NCI-H69 (cell line): ENCODE measurements at places on chromosomes 2 and 18.
A peak's percentile ranks its signal among the peaks of the same experiment; 100 is the strongest.

GRCh38 chr18:11488175-11488574 lies 121.2 kb upstream of the SLC35G4 start:
- no peak for DNase-seq

GRCh38 chr2:101420623-101421022 lies 33.3 kb upstream of the CREG2 start:
- no peak for DNase-seq

GRCh38 chr18:9890196-9890595 lies 4.4 kb downstream of the TXNDC2 start:
- no peak for DNase-seq

DNA sequence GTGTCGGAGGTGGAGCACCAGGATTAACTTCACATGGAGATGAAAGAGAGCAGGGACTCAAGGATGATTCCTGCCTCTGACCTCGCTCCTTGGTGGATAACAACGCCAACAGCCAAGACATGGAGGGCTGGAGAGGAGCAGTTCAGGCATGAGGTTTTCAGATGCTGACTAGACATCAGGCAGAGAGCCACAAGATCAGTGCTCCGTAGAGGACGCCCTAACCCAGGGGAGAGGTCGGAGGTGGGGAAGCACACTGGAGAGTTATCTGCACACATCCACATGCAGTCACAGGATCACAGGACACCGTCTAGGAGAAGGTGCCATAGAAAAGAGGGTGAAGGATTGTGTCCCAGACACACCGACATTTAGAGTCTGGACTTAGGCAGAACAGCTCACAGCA lies 344.3 kb downstream of the EIPR1 start:
- no peak for DNase-seq

GRCh38 chr2:134365356-134365755 lies 111.5 kb downstream of the MGAT5 start:
- no peak for DNase-seq

DNA sequence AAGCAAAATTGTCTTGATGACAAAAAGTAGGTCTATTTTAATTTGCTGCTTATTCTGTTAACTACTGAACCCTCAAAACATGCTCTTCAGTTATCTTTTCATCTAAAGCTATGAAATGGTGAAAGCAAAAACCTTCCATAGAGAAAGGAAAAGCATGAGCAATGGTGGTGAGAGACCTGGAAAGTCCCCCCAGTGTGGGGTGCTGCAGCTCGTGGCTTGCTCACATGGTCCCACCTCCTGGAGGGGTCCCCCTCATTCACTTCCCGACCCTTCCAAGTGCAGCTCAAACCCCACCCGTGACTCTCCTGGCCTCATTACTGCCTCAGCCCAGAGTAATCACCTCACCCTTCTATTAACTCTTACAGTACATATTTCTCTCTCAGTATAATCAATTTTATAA lies 301.8 kb upstream of the HNRNPA3 start:
- DNase-seq = no peak

DNA sequence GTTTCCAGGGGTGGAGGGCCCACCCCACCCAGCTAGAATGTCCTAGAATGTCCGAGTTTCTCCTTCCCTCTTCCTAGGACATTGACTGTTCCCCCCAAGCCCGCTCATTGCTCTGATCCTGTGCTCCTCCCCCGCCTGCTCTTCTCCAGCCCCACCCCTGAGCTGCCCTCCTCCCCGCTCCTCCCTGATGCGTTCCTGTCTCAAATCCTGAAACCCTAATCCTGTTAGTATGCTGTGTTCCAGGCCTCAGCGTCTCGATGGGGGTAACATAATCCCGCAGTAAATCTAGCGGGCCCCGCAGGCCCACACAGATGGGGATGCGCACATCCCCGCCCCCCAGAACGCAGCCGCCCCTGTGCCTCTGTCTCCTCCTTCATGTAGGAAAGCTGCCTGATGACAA lies 51.3 kb downstream of the NRP2 start:
- no peak for DNase-seq

DNA sequence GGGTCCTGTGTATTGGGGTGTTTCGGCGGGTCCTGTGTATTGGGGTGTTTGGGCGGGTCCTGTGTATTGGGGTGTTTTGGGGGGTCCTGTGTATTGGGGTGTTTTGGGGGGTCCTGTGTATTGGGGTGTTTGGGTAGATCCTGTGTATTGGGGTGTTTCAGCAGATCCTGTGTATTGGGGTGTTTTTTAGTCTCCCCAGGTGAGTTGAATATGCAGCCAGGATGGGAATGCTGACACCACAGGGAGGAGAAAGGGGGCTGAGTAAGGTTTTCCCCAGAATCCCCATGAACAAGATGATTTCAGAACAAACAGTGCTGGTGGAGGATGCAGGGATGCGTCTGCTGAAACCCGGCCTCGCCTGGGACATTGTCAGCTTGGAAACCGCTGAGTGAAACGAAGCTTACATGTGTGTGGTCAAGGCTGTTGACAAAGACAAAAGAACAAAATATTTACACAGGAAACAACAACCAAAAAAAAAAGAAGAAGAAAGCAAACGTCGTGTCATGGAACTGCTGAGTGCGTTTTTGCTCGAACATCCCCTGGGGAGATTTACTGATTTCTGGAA lies 88.5 kb upstream of the ODC1 start:
- peak; percentile 18 for DNase-seq

- peak; percentile 17 for DNase-seq
Observed at GRCh38 chr18:2794159-2794558, 52.6 kb upstream of the EMILIN2 start.

- DNase-seq = peak; percentile 97
Observed at GRCh38 chr18:36706134-36706881, 122.5 kb downstream of the TPGS2 start.

DNA sequence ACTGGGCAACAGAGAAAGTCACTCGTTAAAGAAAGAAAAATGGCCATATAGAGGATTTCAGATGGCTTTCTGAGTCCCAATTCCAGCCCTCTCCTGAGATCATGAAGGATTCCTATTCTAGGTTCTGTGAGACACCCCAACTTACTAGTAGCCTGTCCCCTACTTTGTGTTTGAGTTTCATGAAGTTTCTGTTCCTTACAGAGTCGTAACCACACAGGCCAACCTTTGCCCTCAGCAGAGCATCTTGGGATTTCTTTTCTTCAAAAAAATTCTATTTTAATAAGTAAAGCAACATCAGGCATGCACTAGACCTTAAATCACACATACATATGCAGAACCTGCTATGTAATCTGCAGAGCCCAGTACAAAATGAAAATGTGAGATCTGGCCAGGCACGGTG lies 30.4 kb downstream of the TMEM247 start:
- no peak for DNase-seq

DNA sequence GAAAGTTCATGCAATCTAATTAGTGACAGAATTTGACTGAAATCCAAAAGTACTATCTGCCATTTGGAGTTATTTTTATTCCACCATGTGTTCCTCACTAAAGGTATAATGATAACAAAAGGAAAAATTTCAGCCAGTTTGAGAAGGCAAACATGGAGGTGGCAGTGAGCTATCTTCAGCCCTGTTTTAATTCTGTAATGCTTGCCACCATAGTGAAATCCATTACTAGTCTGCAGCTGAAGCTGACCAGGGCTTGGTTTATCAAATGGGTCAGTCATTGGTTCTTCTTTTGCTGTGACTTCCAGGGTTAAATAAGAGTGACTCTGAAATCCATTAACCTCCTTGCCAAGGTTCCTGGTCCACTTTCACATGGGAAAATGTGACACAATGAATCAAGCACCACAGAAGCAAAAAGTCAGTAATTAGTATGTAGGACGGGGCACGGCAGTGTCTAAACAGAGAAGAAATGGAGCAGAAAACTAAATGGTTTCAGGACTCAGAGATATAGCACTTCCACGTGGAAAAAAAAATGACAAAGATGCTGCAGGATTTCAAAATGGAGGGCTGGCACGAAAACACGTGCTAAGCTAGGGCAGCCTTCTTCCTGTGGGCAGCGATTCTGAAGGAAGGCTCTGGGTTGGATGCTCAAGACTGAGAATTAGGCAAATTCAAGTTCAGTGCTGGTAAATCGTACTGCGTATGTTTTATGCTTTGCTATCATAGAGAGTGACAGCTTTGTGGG lies 87.2 kb downstream of the EPHA4 start:
- DNase-seq = peak; percentile 12

DNA sequence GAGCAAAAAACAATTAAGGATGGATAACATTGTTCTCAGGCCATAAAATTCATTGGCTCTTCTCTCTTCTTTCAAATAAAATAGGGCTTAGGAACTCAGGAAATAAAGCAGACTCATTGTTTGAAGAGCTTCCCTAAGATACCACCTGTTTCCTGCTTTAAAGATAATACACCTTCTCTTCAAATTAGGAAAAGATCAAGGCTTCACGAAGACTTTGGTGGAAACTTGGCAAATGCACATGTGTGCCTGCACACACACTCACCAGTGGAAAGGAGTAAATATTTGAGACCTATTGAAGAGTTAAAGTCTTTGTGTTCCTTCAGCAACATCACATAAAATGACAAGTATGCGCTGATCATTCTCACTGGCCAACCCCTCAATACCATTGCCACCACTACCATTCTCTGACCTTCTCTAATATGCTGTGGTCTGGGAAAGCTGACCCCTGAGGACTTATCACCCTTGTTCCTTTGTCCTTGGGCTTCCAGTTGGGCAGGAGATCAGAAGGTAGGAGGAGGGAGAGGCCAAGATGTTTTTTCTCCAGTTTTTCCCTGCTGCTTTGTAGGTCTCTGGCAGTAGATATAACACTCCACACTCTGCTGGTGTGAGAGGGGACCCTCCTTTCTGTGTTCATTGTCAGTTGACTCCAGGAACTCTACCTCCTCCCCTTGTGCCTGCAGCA lies 53.5 kb upstream of the SPOPL start:
- peak; percentile 29 for DNase-seq

DNA sequence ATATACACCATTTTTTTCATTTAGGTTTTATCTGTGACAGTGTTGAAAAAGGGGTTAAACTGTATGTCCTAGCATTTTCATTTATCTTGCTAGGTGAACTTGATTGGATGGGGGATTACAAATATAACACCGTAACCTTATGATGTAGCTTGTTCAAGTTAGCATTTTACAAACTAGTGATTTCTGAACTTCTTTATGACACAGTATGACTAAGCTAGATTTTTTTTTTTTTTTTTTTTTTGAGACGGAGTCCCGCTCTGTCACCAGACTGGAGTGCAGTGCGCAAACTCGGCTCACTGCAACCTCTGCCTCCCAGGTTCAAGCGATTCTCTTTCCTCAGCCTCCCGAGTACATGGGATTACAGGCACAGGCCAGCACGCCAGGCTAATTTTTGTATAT lies 47.1 kb downstream of the KCMF1 start:
- DNase-seq = no peak

DNA sequence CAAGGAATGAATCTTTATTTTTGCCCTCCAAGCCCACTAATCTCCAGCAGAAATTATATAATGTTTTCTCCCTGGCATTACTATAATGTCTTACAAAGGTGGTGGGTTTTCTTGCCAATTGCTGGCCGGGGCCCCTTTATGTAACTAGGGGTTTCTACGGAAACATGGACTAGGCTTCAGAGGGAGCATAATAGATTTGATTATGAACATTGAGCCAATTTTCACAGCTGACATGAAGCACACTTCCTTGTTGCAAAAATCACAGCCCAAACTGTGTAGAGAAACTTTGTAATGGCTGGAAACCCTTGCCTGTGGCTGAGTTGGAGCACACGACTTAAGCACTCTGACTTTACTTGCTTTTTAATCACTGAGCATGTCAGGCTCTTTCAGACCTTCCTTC lies 3.8 kb upstream of the CYRIA start:
- DNase-seq = no peak

DNA sequence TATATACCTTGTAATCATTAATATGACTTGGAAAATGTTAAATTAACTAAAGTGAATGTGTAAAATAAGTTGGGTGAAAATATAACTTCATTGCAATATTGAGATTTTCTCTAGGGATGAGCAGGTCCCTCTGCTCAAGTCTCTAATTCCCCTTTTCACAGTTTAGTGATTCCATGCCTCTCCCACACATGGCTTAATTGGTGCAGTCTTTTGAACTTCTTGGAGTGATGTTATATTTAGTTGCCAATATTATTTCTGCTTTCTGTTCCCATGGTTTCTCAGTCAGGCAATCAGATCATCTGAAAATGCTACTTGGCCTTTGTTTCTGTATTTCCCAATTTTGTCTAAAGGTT lies 233.7 kb upstream of the SPOPL start:
- DNase-seq = no peak

- DNase-seq = no peak
Observed at GRCh38 chr2:20623241-20623640, 27.7 kb downstream of the HS1BP3 start.

- peak; percentile 1 for DNase-seq
Observed at GRCh38 chr2:63814114-63814513, 27.6 kb upstream of the UGP2 start.

DNA sequence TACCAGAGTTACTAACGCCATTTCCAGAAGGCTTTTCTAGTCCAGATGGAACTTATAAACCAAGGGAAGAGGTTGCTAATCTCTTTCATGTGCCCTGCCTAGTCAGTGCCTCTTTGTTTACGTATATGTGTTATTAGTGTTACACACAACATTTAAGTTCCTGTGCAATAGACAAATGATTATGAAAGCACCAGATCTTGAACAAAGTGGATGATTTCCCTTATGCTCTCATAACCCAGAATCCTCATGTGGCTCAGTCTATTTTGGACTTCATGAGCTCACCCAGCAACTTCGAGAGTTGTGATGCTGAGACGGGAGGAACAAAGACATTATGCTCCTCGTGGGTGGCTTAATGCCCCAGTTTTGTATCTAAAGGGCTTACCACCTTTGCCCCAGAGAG lies 214.4 kb upstream of the SP5 start:
- DNase-seq = no peak

- DNase-seq = no peak
Observed at GRCh38 chr2:179444056-179444455, 179.4 kb upstream of the SESTD1 start.

DNA sequence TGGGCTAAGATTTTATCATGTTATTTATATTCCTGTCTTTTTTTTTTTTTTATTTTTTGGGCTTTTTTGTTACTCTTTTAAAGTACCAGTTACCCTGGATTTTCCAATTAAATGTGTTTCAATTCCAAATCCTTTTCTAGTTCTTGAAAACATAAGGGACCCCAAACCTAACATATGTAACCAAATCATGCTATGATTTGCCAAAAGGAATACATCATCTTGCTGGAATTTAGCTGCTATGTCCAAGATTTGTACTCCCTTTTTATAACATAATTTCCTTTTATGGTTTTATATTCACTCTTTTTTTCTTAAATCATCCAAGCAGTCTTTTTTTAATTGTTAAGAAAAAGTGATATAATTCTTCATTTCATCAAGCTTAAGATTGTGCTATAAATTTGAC lies 60.9 kb upstream of the DSEL start:
- DNase-seq = no peak

- no peak for DNase-seq
Observed at GRCh38 chr18:6941996-6942395, 175.6 kb downstream of the LAMA1 start.

GRCh38 chr18:23036660-23037201 lies 98.6 kb upstream of the CABLES1 start:
- DNase-seq = no peak

DNA sequence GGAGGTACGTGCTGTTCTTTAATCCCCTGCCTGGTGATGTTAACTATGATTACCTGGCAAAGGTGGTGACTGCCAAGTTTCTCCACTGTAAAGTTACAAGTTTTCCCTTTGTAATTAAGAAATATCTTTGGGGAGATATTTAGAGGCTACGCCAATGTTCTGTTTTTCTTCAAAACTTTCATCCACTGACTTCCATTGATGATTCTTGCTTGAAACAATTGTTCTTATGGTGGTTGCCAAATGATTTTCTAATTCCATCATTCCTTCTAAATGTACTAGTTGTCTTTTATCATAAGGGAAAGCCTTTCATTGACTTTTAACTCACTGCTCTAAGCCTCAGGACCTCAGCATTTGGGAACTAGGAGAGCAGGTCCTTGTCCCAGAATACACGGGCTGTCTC lies 205.5 kb downstream of the SMAD7 start:
- no peak for DNase-seq

- peak; percentile 62 for DNase-seq
Observed at GRCh38 chr18:8793445-8794155, 88.2 kb downstream of the MTCL1 start.
